T-helper 22 cell (primary cell): ENCODE measurements at places on chromosomes 12 and 14.

DNA sequence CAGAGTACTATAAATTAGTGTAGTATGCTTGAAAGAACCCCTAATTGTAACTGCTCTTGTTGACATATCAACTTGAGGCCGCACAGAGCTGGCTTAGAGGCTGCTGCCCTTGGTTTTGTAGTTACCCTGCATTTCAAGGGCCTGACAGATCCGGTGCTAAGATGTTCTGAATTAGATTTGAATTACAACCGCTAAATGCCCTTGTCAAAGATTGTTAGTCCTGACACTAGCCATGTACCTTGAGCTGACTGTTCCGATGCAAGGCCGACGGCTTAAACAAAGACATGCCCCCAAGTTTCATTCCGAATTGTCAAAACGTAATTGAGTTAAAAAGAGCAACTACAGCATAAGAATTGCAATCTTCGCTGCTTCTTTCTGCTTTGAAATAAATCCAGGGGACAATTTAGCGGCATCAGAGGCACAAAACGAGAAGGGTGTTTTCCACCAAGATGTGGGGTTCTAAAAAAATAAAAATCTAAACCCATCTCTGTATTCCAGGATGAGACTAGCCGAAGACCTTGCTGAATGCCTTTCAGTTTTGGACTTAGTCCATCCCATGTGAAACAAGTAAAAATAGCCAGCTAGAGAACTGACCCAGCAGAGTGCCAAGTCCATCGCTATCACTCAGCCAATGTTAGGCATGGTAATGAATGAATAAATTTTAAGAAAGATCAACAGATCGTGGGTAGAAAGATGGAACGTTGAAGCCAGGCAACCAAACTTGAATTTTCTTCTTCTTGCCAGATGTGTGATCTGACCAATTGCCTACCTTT lies 148.7 kb downstream of the DICER1 start:
- no peak for DNase-seq

DNA sequence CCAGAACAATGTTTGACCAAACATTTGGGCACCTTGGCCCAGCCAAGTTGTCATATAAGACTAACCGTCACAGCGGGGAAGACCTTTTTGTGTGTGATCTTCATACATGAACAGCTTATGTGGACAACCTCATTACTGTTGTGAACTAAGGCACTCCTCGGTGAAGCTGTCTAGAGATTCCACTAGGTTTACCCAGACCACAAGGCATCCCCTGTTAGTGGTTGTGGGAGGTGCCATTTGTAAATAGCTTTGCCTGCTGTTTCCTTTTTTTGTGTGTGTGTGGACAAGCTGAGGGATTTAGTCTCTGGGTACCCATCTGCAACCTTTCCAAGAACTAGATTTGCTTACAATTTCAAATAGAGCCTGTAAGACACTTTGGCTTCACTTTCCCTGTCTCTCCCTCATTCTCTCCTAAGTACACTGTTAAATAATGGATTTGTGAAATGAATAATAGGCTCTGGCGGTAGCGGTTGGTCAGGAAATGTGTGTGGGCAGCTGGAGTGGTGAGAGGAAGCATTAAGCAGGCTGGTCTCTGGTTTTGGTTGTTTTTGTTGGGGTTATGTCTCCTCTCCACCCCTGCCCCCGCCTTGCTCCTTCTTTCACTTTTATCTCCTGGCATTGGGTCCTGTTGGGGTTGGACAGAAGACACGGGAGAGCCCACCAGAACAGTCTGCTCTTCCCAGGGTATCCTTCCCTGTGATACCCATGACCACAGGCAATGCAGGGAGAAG lies 727.6 kb downstream of the VRK1 start:
- no peak for DNase-seq

- no peak for DNase-seq
Observed at GRCh38 chr14:99156090-99156425, 115.9 kb downstream of the BCL11B start.

- no peak for DNase-seq
Observed at GRCh38 chr12:68789144-68789878, 18.7 kb upstream of the MDM2 start.

DNA sequence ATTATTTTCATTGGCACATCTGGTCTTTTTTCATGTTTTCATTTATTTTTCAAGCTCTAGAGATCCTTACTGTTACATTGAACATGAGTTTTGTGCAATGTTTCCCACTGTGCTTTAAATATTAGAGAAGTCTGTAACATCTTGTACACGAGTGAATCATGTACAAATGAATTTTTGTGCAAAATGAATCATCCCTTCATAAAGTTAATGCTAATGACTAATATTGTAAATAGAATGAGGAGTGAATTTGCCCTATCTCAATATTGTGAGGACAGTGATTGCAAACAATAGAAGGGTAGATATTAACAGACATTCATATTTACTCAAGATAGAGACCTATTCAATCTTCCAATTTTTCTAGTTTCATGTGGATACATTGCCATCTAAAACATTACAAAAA lies 463.3 kb upstream of the FOXG1 start:
- no peak for DNase-seq

DNA sequence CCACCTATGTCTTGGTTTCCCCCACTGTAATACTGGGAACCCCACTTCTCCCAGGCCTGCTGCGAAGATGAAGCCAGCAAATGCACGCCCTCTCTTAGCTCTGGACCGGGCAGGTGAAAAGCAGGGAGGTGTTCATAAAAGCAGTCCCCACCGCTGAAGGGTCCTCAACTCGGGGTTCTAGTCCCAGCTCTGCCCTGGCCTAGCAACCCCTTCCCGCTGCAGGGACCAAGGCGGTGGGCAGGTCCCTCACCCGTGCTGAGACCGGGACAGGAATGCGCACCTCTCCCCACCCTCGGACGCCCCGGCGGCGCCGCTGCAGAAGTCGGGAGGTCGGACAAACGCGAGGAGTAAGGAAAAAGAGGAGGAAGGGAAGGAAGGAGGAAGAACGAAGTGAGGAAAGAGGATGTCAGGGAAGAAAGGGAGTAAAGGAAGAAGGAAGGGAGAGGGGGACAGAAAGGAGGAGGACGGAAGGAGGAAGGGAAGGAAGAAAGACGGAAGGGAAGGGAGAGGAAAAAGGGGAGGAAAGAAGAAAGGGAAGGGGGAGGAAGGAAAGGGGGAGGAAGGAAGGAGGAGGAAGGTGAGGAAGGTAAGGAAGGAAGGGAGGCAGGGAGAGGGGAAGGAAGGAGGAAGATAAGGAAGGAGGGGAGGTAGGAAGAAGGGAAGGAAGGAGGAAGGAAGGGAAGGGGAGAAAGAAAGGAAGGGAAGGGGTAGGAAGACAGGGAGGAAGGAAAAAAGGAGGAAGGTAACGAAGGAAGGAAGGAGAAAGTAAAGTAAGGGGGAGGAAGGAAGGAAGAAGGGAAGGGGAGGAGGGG lies 701 bp downstream of the SPRING1 start:
- no peak for DNase-seq

- no peak for DNase-seq
Observed at GRCh38 chr14:22564463-22564862, 24.6 kb downstream of the DAD1 start.

DNA sequence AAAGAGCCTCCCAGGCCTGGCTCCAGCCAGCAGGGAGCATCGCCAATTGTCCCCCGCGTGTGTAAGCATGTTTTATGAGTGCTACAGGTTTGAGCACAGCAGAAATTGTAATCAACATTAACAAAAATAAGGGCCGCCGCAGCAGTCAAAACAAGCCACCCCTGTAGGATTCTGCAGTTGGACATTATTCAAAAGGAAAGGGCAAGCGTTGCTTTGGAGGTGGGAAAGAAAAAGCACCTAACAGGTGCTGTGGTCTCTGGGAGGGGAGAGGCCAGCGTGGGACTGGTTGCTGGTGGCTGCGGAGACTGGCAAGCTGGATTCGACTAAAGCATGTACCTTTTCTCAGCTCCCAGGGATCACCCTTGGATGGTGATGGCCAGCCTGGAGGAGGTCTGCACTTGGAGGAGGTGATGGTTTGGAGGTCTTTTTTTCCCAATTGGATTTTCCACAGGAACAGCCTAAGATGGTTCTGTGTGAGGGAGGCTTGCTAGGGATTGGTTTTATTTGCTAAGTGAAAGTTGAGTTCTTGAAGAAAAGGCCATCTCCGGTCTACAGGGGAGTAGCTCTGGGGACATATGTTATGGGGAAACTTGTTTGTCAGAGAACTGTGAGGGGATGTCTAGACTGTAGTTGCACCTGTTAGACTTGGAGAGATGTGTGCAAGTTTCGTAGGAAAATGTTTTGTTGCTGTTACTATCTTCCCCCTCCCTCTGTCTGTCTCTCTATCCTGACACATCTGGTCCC lies 2.0 kb downstream of the DYRK2 start:
- DNase-seq: no peak

GRCh38 chr14:101184572-101184971 lies 281.1 kb upstream of the RTL1 start:
- no peak for DNase-seq

- DNase-seq: no peak
Observed at GRCh38 chr14:38718519-38718918, 384.5 kb downstream of the SEC23A start.

DNA sequence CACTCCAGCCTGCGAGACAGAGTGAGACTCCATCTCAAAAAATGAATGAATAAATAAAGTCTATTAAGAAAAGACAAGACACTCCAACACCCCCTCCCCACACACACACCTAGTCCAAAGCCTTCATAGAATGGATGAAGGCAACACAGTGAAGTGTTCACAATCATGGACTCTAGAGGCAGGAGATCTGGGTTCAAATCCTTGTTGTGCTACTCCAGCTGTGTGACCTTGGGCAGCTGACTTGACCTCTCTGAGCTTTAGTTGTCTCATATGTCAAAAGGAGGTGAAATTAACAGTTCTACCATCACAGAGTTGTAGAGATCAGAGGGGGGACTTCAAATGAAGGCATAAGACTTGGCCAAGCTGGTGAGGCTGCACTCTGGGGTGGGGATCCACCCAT lies 95.8 kb upstream of the MAP1LC3B2 start:
- DNase-seq: no peak

DNA sequence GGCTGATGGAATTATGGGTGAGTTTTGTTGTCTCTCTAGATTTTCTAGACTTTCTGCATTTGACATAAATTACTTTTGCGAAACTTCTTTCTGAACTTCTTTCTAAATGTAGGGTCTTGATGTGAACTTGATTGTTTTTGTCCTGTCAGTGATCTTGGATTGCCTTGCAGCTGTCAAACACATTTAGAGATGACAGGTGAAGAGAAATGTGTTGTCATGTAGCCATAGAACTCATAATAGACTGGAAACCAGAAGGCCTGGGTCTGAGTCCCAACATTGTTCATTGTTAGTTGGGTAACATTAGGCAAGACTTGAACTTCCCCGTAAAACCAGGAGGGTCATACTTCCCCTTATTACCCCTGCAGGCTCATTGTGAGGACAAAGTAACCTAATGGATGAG lies 109.0 kb downstream of the LRIG3 start:
- no peak for DNase-seq

DNA sequence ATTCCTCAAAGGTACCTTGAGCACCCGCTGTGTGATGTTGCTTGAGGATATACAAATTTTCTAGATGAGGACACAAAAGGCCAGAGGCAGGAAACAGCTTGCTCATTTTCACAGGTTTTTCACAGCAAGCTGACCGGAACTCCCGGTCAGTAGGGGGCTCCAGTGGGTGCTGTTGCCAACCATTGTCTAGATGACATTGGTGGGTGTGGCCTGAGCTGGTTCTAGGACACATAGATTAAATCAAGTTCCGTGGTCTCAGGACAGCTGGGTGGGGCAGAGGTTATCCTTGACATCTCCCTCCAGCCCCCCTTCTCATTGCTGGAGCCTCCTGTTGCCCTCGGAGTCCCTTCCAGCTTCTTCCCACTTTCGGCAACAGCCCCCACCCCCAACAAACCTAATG lies 153.6 kb upstream of the FKBP4 start:
- DNase-seq: no peak

DNA sequence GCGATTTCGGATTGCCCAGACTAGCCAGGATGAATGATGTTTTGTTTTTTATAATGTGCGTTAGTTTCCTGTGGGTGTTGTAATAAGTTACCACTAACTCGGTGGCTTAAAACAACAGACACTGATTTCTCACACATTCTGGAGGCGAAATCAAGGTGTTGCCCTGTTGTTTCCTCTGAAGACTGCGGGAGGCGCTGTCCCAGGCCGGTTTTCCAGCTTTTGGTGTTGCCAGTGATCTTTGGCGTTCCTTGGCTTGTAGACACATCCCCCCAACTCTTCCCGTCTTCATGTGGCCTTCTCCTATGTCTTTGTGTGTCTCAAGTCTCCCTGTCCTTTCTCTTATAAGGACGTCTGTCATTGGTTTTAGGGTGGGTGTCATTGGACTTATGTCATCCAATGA lies 267.7 kb downstream of the AACS start:
- DNase-seq: no peak

GRCh38 chr14:53023325-53023724 lies 72.5 kb upstream of the FERMT2 start:
- DNase-seq: no peak

DNA sequence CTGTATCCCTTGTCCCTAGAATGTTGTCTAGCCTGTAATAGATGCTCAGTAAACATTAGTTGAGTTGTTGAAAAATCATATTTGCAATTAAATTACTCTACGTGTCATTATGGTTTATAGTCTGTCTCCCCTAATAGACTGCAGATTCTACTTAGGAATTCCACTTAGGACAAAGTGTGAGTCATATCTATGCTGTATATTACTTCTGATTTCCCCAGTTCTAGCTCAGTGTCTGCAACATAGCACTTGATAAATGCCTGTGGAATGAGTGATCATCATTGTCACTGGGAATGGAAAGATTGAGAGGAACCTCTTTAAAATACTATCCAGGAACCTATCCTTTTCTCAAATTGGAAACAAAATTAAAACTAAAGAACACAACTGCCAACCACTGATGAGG lies 99.3 kb downstream of the TBX5 start:
- no peak for DNase-seq

DNA sequence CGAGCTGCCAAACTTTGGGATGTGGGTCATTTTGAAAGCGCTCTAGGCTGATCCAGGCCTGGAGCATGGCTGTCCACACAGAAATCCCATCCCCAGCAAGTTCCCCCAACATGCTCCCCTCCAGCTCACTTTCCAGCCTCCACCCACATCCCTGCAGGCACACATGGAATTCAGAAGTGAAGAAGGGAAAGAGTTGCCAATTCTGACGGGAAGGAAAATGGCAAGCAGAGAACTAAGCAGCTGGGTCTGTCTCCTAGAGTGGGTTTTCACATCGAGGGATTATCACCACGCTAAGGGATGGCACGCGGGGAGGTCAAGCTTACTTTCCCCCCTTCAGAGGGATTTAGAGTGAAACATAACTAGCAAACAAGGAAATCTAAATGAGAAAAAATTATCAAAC lies 142.3 kb downstream of the RIMBP2 start:
- DNase-seq: no peak
